ENCODE measurements at places on chromosomes 6 and 20.
A peak's percentile ranks its signal among the peaks of the same experiment; 100 is the strongest.

- no peak for DNase-seq
Measured at GRCh38 chr6:35298625-35299140, 1.1 kb downstream of the DEF6 start.

- no peak for DNase-seq
Measured at GRCh38 chr20:22836211-22836610, 198.9 kb upstream of the SSTR4 start.

DNA sequence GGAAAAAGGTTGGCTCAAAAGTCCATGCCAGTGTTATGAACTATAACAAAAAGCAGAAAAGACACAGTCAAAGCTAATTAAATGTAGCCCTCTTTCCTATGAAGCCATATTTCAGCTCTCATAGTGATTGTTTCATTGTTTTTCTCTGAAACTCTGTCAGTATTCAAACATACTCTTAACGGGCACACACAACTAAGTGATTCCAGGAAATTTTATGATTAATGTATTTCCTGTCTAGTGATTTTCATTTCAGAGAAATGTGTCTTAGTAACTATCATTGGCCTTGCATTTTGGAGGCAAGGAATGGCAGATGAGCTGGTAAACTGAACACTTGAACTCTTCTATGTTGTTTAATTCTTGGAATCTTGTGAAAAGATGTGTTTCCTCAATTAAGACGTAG lies 68.0 kb downstream of the CLVS2 start:
- no peak for DNase-seq

GRCh38 chr6:37503309-37503965 lies 3.7 kb upstream of the CCDC167 start:
- no peak for DNase-seq

DNA sequence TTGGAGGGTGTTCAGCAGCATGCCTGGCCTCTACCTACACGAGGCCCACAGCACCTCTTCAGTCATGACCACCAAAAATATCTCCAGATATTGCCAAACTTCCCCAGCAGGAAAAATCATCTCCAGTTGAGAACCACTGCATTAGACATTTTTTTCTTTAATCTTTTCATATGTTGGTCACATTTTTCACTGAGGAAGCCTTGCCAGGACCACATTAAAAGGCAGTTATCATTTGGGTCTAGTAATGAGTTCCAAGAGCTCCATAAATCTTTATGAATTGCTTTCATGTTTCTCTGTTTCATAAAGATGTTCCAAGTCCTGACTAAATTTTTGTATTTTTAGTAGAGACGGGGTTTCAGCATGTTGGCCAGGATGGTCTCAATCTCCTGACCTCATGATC lies 28.8 kb downstream of the MTRES1 start:
- DNase-seq: no peak

DNA sequence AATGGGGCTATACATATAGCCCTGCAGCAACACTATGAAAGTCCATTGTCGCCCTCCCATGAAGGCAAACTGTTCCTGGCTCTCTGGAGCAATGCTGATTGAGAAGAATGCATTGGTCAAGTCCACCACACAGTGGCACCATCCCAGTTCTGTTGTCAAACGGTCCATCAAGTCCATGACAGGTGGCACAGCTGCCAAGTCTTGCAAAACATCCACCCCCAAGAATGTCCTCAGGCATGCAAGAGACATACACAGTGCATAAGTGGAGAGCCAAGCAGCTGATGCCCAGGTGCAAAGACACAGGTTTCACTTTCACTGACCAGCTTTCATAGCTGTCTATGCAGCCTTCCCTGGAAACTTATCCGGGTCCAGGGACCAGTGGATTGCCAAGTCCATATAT lies 17.5 kb downstream of the ZNF391 start:
- DNase-seq: no peak

GRCh38 chr6:42877695-42878094 lies 1.7 kb upstream of the RPL7L1 start:
- no peak for DNase-seq

GRCh38 chr20:22711971-22712755 lies 127.8 kb upstream of the FOXA2 start:
- DNase-seq: no peak

- DNase-seq: no peak
Measured at GRCh38 chr20:45087097-45087790, 13.7 kb downstream of the KCNS1 start.

DNA sequence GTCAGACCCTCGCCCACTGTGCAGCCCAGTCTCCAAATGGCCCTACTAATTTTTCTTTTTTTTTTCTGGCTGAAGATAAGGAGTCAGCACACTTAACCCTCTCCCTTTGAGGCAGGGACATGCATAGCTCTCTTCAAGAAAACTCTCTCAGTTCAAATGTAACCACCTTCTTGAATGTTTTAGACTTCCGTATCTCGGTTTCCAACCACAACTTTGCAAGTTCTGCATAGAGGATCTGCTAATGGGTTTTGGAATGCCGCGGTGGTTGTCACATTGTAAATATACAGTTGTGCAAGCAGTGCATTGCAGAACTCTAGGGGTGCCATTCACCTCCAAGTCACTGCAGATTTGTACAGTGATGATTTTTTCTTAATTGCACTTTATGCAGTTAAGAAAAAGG lies 59.4 kb upstream of the SLC35B3 start:
- no peak for DNase-seq

DNA sequence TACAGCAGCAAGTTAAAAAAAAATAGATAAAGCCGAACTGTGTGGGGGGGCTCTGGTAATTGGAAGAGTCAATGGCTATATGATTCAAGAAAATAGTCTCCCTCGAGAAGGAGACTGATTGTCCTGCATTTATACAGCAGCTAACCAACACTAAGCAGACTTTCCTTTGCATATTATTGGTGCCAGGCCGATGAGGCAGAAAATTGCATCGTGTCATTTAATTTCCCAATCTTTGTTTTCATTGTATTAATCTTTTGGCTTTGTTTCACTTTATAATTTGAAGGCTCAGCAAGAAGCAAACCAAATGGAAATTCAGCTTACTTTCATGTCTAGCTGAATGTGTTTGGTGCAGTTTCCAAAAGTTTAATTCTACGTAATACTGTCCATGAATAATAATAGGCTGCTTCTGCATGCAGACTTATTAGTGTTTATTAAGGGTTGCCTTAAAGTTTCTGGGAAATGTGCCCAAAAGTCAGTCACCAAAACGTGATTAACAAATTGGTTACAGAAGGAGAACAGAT lies 258.5 kb downstream of the HACE1 start:
- no peak for DNase-seq

DNA sequence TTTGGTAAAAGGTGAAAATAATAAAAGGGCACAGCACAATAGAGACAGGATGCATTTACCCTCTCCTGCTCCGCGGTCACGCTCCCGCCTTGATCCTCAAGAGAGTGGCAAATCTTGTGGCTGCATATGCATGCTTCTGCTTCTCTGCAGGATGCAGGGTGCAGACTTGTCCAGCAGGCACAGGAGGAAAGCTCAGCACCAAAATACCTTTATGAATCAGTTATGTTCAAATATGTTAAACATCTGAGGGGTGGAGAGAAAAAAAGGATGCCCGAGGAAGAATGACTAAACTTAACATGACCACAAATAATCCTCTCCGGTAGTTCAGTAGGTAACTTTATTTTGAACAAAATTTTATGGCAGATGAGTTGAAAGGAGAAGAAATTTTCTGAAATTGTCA lies 366.1 kb upstream of the SOX4 start:
- no peak for DNase-seq

DNA sequence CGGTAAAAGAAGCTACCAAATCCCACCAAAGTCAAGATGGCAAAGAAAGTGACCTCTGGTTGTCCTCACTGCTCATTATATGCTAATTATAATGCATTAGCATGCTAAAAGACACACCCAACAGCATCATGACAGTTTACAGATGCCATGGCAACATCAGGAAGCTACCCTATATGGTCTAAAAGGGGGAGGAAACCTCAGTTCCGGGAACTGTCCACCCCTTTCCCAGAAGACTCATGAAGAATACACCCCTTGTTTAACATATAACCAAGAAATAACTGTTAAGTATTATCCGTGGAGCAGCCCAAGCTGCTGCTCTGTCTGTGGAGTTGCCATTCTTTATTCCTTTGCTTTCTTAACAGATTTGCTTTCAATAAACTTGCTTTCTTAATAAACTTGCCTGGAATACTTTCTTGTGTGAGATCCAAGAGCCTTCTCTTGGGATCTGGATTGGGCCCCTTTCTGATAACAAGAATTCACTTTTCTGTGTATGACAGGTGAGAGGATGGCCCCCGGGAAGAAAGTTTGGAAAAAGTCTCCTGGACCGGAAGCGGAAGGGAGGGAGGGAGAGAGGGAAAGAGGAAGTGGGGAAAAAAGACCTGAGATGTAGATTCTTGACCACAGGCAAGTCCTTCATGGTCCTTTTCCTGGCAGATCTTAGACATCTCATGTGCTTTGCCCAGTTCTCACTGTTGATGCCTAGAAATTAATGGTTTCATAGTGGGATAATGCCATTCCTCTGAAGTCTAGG lies 146.7 kb upstream of the ID4 start:
- no peak for DNase-seq

DNA sequence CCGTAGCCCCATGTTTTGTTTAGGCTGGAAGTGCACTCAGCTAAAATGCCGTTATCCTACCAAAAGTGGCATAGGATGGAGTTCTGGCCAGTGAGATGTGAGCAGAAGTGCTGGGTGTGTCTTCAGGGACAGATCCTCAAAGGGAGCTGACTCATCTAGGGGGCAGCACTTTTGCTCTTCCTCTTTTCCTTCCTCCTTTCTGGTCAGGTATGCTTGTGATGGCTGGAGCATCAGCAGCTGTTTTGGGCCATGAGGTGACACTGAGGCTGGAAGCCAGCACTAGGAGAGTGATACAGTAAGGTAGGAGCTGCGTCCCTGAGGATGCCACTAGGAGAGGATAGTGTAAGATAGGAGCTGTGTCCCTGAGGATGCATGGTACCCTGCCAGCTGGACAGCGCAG lies 4.6 kb upstream of the OSBPL2 start:
- DNase-seq: no peak

- DNase-seq: no peak
Measured at GRCh38 chr20:23091721-23092383, 5.7 kb upstream of the CD93 start.

DNA sequence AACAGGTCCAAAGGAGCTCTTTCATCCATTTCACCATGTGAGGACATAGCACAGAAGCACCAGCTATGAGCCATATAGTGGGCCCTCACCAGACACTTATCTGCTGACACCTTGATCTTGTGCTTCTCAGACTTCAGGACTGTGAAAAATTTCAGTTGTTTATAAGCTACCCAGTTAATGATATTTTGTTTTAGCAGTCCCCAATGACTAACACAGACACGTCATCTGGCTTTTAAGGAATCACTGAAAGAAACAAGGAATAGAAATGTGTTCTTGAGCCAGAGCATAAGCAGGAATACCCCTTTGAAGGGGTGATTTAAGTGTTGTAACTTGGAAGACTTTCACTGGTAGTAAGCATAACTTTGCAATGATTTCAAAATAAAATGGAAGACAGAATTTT lies 214.7 kb upstream of the PTCHD4 start:
- no peak for DNase-seq

- no peak for DNase-seq
Measured at GRCh38 chr6:153526479-153526878, 395.4 kb upstream of the RGS17 start.

DNA sequence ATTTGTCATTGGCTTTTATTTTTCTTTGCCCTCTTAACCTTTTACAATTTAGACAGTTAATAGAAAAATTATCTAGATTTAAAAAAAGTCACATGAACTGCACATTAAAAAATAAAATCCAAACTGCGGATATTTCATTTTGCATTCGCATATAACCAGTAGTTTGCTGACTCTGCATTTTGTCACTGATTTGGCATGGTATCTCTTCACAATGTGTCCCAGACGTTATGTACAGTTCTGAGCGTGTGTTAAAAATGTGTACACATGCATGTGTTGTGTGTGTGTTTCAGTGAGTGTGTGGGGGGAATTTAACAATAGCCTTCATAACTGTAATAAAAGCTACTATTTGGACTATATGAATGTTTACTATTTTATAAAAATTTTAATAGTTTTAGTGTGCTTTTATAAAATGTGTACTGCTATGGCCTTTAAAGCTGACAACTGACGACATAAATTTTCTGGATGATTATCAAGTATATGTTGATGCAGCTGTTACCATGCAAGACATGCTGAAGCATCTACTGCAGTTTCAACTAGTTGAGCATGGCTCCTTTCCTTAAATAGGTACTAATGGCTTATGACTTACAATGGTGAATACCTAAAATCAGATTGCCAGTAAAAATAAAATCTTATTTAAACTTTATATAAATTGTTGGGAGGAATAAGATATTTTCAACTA lies 67.7 kb downstream of the HMGCLL1 start:
- no peak for DNase-seq

DNA sequence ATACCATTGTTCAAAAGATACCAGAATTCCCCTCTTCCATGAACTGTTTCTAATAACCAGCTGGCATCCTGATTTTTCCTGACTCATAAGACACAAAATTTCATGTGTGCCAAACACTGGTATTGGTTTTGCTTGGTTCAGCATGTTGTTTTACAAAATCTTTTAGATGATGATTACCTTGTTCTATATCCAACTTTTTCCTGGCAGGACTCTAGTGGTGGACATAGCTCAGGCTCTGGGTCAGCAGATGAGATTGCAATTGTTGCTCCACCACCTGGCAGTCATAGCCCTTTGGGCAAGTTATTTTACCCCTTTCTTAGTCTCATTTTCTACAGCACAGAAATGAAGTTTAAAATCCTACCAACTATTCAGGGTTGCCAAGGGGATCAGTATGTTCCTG lies 6.2 kb downstream of the TRIM38 start:
- DNase-seq: no peak

GRCh38 chr20:47181056-47181862 lies 175.2 kb downstream of the ZMYND8 start:
- DNase-seq: no peak

GRCh38 chr6:30463651-30464618 lies 25.4 kb upstream of the HLA-E start:
- DNase-seq: peak; percentile 36

DNA sequence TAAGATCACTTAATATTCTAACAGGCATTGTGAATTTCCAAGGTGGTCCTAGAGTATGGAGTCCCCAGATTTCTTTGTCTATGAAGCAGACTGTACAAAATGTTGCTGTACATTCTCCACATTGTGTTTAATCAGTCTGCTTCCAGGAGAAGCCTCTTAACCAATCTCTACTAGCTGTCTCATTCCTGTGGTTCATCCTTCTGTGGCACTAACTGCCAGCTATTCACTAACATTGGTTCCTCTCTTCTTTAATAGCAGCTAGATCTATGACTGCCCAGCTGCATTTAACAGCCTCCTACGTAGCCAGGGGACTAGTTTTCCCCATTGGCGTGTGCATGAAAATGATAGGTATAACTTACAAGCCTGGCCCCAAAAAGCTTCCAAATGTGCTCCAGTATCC lies 395.4 kb downstream of the SAMD5 start:
- no peak for DNase-seq

GRCh38 chr6:131285548-131285947 lies 150.3 kb downstream of the AKAP7 start:
- no peak for DNase-seq

- no peak for DNase-seq
Measured at GRCh38 chr6:70599187-70599586, 32.5 kb downstream of the SDHAF4 start.
